Fibroblast of the conjunctiva (primary cell): ENCODE measurements at places on chromosomes 7 and 10.

DNA sequence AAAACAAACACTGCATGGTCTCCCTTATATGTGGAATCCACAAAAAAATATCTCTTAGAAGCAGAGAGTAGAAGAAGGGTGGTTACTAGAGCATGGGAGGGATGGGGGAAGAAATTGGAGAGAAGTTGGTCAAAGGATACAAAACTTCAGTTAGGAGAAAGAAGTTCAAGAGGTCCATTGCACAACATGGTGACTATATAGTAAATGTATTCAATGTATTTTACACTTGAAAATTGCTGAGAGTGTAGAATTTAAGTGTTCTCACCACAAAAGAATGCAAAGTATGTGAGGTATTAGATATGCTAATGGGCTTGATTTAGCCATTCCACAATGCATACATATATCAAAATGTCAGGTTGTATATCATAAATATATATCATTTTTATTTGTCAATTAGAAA is 232.0 kb upstream of the CELF2 start:
- DNase-seq: no peak

- DNase-seq: no peak
These were observed 7.9 kb downstream of the LUC7L2 start for GRCh38 chr7:139367438-139368155.

- DNase-seq: no peak
These were observed 64.5 kb upstream of the MRLN start for GRCh38 chr10:59817773-59818172.

GRCh38 chr7:63899691-63900393 is 98.8 kb upstream of the ZNF722 start:
- no peak for DNase-seq

GRCh38 chr10:94149702-94150101 is 156.0 kb downstream of the PLCE1 start:
- DNase-seq: no peak

DNA sequence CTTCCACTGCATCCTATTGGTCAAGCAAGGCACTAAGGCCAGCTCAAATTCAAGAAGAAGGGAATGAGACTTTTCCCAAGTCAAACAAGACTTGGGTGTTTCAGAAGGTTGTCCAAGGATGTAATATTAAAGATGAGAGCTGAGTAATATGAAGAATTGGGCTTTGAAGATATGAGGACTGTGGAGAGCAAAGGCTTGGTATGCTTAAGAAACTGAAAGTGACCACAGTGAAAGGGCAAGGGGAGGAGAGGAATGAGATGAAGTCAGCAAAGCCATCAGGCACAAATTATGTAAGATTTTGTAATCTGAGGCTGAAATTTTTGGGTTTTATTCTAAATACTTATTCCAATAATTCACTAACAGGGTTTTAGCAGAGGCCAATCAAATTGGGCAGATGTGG is 38.6 kb upstream of the NPY start:
- no peak for DNase-seq
